Left cardiac atrium (tissue), 4 donors: ENCODE measurements at places on chromosomes 5 and 9. TPM values are rescaled to one million over a fixed set of nuclear protein-coding genes. Genes with fewer than 3 reads are reported as not detected.

DNA sequence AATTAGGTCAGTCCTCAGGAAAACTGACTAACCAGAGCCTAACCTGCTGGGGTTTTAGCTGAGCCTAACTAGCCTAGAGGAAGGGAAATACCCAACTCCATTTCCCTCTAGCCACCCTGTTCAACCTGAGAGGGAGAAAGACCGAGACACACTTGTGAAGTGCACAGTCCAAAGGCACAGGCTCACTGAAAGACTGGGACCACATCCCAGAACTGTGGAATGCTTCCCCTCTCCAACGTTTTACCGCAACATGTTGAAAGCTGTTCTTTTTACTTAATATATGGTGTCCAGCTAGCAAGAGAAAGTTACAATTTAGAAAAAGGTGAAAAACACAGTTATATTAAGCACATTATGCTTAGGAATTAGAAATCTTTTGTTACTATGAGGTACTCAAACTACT, 76.8 kb upstream of the SIMC1 start:
- DNase-seq: no peak

DNA sequence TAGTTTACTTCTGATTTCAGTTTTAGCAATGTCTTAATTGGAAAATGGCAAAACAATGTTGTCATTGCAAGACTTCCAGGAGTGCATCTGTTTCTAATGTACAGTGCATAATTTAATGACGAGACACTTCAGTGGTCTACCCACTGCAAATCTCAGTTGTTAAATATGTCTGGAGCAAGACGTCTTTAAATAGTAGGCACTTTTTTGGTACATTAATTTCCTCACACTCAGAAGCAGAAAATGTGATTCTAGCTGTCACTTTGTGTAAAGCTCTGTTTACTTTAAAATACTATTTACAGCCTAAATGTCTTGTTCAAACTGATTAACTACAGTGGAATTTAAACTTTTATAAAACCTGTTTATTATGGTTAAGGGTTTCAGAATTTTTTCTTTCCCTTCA, 815.5 kb downstream of the TLE1 start:
- no peak for DNase-seq

- DNase-seq: no peak
Observed at GRCh38 chr5:35194635-35195471, 35.4 kb downstream of the PRLR start.

GRCh38 chr9:16869131-16869881, 1.2 kb downstream of the BNC2 start:
- DNase-seq: no peak

GRCh38 chr5:115842089-115842935, 577 bp downstream of the AP3S1 start:
- DNase-seq: no peak

GRCh38 chr5:11105696-11106095, 344.7 kb upstream of the DAP start:
- no peak for DNase-seq

- peak; percentile 20 for DNase-seq
Observed at GRCh38 chr5:84274585-84275468, 109.9 kb downstream of the EDIL3 start.

DNA sequence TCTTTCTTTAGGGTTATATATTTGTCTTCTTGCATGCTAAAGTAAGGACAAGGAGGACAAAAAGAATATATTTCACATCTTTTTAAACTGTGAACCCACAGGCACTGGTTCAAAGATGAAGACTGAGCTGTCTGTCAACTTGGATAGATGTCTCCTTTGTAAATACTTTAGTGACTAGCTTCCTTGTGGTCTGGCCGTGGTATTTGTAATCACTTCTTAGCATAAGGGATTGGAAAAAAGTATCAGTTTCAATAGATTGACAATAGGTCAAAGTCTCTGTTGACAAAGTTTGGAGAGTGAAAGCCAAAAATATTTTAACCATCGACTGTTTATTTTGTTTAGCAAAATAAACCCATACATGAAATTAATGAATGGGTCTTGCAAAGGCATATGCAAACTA, 91.4 kb downstream of the TMEM167A start:
- DNase-seq: no peak

COL15A1 gene
- 75.0 TPM for total RNA-seq

FUT7 gene
- total RNA-seq: 0.35 TPM

GCNT4 gene
- 0.35 TPM for total RNA-seq

NIM1K gene
- total RNA-seq: 0.91 TPM
